ENCODE measurements at places on chromosomes 1 and 21.

GRCh38 chr1:31583995-31584868 is 7.9 kb downstream of the TINAGL1 start:
- no peak for DNase-seq

DNA sequence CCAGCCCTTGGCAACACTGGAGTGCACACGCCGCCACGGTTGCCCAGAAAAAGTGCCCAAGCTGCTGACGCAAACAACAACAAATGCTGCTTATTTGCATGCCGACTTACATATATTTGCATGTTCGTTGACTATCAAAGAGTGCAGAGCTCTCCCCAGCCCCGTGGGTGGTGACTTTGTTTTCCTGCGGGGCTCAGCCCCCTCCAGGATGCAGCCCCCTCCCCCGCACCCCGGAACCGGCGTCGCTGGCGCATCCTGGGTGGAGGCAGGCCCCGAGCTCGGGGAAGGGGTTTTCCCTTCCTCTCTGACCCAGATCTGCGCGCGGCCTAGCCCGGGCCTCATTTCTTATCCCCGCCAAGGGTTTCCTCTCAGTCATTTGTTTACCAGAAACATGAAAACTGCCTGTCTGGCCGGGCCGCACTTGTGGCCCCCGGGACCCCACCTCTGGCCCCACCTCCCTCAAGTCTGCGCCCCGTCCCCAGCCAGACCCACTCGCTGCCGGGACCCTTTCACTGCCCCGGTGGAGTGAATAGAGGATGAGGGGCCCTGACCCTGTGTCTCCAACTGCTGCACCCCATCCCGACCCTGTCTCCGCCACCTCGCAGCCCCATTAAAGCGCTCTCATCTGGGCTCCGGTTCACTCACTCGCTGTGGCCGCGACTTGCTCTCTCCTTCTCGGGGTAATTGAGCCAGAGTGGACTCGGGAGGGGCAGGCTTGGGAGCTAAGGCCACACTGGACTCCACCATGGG is 5.5 kb downstream of the TNFRSF25 start:
- no peak for DNase-seq

GRCh38 chr1:229434005-229434640 is at the start of gene ACTA1:
TSS of gene ACTA1 (minus strand) at chr1:229434094. CDS start at chr1:229433115, 979 bp downstream.
- DNase-seq: no peak

DNA sequence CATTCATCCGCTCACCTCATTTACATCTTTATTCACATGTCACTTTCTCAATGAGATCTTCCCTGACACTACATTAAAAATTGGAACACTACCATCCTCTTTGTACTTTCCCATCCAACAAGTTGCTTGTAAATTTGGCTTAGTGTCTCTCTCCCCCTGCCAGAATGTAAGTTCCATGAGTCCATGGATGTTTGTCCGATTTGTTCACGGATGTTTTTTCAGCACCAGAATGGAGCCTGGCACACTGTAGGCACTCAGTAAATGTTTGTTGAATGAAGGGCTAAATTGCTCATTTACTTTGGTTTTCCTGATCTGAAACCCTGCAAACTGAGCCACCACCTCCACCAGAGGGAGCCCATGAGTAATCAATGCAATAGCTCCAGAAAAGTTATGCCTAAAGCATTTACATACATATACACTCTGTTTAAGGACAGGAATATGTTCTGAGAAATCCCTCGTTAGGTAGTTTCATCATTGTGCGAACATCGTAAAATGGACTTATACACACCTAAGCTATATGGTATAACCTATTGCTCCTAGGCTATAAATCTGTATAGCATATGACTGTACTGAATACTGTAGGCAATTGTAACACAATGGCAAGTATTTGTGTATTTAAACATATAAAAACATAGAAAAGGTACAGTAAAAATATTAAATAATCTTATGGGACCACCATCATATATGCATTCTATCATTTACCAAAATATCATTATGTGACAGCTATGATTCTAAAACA is 2.8 kb upstream of the EYA3 start:
- DNase-seq: no peak

DNA sequence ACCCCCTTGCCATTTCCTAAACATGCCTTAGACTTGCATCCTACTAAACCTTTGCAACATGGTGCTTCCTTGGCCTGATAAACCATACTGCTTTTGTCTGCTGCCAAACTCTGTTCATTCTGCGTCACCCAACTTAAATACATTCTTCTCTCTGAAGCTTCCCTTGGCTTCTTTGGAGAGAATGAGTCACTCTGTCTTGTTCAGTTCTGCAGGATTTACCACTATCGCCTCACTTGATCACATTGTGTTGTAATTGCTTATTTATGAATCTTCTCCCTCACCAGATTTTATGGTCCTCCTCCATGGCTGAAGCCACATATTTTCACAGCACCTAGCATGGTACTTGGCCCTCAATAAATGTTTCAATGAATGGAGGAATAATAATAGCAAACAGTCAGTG is 21.7 kb upstream of the TUT4 start:
- peak; percentile 83 for DNase-seq

- DNase-seq: no peak
These were observed 101.8 kb downstream of the PRDM16 start for GRCh38 chr1:3170561-3171453.

DNA sequence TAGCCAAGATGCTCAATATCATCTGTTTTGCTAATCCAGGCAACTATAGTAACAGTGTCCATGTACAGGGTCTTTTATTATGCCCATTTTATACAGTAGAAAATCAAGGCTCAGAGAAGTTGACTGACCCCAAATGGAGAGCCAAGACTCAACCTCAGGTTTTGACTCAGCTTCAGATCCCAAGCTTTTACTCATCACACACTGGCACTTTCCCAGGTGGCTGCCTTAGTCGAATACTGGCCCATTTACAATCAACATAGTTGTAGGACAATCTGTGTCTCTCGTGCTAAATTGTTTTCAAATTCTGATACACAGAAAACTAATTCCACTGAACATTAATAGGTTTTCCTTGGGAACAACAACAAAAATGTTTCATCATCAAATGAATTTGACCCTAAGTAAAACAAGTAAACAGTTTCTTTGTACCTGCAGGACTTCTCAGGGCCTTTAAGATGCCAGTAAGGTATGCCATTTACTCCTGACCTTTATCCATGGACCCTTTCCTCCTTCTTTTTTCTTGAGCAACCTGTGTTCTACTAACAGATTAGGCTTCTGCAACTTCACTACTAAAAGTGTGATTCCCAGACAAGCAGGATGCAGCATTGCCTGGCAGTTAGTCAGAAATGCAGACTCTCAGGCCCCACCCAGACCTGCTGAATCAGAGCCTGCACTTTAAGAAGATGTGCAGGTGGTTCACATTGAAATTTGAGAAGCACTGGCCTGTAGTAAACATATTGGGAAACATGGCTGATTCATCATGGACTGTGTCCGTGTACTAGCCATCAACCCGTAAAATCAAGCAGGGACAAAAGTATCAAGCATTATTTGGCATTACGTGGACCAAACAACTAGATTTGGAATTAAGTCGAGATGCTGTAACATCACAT is 128.8 kb downstream of the RRAGC start:
- DNase-seq: peak; percentile 17

- DNase-seq: no peak
These were observed 10.1 kb downstream of the FAM131C start for GRCh38 chr1:16063226-16063829.

- no peak for DNase-seq
These were observed 114.2 kb downstream of the SIK1 start for GRCh38 chr21:43312751-43313169.

DNA sequence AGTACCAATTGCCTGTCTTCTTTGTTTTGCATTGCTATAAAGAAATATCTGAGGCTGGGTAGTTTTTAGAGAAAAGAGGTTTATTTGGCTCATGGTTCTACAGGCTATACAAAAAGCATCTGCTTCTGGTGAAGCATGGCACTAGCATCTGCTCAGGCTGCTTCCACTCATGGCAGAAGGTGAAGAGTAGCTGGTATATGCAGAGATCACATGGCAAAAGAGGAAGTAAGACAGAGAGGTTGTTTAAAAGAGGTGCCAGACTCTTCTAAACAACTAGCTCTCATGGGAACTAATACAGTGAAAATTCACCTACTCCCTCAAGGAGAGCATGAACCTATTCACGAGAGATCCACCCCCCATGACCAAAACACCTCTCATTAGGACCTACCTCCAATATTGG is 56.7 kb upstream of the GUCA2B start:
- no peak for DNase-seq

GRCh38 chr21:42815217-42815616 is 64.1 kb downstream of the WDR4 start:
- no peak for DNase-seq
